Activated T-cell treated with anti-CD3 and anti-CD28 coated beads, Interleukin-2, amount 50 U/mL, for 48 hours (primary cell): ENCODE measurements at places on chromosomes 2 and 18.

- DNase-seq: peak; percentile 15
These were observed 81.0 kb downstream of the EDAR start for GRCh38 chr2:108907822-108908712.

DNA sequence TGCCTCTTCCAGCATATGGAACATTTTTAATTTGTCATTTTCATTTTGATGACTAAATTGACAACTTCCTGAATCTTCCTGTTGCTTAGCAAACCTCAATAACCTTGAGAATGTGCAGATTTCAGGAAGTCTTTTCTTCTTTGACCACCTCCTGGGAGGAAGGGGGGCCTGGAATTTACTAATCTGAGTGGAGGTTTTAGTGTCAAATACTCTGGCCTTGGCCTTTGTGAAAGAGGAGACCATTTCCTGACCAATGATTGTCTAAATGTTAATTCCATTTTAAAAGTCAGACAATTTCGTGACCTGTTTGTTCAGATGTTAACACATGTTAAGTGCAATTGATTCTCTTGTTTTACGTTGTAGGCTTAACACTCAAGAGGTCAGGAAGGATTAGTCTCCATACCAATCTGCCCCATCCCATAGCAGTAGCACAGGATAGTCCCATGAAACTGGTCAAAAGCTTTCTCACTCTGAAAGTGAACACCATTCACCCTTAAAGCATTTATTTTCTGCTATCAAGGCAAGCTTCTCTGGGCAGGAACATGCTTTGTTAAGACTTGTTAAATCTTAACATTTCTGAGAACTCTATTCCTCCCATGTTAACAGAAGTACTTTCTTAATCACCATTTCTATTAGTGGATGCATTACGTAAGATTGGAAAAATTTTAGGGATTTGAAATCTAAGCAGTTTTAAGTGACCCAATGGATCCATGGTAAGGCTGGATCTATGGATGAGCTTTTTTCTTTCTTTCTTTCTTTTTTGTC lies 219.6 kb downstream of the RND3 start:
- DNase-seq: no peak

GRCh38 chr2:16763493-16763899 lies 97.9 kb upstream of the CYRIA start:
- no peak for DNase-seq

- DNase-seq: no peak
These were observed 43.9 kb downstream of the ST6GAL2 start for GRCh38 chr2:106841886-106842645.

DNA sequence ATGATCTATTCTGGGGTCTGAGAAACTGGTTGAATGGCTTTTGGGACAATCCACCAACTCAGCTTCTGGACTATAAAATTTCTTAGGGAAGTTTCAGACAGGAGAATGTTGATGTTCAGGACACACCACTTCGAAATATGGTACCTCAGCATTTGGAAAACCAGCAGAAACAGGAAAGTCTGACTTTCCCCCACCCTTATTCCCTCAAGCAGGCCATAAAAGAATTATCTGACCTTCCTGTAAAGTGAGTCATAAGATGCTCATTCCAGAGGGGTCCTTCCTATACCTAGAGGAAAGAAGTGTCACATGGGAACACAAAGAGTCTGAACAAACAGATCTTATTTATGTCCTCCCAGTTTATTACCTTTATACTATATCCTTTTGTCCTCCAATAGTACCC lies 415.0 kb downstream of the CPS1 start:
- no peak for DNase-seq

GRCh38 chr2:126893153-126893552 lies 5.5 kb upstream of the TEX51 start:
- DNase-seq: no peak

DNA sequence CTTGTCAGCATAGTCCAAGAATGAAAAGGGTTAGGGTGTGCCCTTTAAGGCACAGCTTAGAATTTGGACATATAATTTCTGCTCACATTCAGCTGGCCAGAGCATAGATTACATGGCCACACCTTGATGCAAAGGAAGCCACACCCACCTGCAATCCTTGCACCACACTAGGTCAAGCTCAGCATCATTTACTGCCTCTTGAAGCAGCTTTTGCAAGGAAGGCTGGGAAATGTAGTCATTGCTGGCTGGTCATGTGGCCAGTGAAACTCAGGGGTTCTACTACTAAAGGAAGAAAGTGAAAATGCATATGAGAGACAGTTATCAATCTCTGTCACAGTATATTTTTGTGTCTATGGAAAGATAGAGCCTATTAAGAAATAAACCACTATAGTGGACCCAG lies 159.3 kb downstream of the GFPT1 start:
- DNase-seq: no peak
